ENCODE measurements at places on chromosomes 6 and 20.

DNA sequence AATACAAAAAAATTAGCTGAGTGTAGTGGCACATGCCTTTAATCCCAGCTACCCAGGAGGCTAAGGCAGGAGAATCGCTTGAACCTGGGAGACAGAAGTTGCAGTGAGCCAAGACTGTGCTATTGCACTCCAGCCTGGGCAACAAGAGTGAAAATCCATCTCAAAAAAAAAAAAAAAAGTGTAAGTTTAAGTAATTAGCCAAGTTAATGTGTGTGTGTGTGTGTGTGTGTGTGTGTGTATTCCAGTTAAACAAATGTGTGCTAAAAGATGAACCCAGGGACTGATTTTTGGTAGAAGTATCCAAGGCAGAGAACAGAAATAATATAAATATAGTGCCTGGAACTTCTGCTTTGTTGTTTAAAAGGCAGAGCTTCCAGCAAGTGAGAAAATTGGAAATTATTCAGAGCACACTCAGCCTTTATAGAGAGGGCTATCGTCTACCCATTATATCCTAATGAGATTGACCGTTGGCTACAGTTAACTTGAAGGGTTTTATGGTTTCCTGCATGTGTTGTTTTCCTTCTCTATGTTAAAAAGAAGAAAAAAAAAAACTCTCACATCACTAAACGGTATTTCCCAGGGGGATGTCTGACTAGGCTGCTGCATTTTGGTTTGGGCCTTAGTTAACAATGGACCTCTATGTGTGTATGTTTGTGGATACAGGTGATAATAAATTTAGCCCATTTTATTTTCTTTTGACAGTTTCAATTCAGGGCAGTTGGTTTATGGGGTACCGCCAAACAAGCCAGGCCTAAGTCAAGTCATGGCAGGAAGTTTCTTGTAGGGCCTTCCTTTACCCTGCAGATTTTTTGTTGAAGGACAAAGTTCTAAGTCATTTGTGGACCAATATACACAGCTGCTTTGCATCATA, 9.8 kb downstream of the SOX4 start:
- no peak for DNase-seq

DNA sequence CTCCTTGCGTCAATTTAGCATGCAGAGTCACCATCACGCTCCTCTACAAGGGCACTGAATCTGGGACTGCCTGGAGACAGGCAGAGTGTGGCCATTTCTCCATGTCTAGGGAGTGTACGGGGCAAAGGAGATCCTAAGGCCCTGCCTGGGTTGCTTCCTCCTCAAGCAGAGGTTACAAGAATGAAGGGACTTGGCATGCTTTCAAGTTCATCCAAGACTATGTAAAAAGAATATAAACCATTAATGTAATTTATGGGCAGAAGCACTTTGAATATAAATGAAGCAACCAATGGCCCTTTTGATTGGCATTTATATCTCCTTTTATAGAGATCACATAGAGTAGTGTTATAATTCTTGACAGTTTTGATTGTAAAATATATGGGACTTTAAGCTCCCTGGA, 137.5 kb downstream of the BTBD3 start:
- DNase-seq: no peak

DNA sequence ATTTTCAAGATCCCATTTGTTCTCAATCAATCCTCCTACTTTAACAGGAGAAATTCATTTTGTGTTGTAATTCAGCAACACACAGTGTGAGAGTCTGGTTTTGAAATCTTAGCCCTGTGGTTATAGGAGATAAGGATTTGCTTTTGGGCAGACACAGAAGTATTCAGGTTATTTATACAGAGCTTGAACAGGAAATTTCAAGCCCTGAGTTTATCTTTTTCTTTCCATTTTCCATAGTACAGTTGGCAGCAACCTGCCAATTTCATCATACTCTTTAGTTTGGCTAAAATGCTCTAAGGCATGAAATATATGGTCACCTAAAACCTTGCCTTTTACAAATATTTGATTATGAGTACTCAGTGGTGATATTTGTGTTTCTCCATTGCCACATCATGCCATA, 41.4 kb downstream of the PKIB start:
- no peak for DNase-seq

- DNase-seq: no peak
These were observed 893 bp downstream of the POLR1H start for GRCh38 chr6:30061858-30062458.

GRCh38 chr6:106685833-106686232, 56.5 kb downstream of the QRSL1 start:
- DNase-seq: no peak

DNA sequence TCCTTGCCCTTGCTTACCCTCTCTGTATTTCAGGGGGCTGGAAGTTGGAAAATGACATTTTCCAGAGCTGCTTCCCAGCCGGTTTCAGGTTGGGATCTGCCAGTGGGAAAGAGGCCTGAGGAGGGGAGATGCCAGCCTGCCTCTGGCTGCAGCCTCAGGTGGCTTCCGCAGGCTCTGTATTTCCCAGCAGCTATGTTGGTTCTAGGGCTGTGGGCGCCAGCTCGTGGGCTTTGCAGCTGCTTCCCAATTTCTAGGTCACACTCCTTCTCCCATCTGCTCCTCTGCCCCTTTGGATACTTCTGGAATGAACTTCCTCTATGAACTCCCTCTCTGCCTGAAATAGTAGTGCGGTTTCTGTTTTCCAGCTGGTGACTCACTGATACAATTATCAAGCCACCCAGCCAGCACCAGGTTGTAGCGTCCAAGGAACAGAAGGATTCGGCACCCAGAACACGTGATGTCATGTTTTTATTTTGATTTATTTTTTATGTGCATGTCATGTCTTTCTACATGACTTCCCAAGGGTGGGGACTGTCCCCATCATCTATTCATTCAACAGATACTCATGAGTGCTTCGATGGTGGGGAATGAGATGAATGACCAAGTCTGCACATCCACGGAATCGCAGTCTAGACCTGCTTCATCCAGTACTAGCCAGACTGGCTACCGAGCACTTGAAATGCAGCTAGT, 38.0 kb downstream of the TGM2 start:
- no peak for DNase-seq

DNA sequence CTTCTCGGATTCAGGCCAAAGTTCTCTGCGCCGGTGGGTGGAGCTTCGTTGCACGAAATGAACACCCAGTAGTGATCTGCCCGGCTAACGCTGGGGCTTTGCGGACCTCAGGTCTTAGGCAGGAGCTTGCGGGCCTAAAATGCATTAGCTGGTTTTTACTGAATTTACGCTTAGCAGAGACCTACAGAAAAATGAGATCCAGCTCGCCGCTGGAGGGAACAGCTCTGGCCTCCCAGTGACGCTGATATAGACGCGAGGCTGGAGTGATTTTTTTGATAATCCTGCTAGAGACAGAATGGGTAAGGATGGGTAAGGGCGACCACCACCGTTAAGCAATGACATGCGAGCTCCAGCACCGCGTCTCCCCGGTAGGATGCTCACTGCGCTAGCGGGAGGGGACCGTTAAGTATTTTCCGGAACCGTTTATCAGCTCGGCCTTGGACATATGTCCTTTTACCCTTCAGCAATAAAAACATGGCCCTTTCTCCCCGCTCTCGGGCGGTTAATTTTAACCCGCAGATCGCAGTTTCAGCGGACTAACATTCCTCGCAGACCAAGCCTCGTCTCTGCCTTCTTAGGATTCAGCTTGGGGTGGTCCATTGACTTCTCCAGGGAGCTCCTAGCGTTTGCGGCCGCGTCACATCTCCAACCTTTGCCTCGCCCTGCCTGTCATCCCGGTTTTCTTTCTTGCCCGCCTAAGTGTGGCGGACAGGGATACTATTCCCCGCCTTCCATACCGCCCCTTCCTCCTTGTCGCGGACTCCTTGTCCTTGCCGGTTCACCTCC, 109.3 kb downstream of the GPX5 start:
- DNase-seq: peak; percentile 65

DNA sequence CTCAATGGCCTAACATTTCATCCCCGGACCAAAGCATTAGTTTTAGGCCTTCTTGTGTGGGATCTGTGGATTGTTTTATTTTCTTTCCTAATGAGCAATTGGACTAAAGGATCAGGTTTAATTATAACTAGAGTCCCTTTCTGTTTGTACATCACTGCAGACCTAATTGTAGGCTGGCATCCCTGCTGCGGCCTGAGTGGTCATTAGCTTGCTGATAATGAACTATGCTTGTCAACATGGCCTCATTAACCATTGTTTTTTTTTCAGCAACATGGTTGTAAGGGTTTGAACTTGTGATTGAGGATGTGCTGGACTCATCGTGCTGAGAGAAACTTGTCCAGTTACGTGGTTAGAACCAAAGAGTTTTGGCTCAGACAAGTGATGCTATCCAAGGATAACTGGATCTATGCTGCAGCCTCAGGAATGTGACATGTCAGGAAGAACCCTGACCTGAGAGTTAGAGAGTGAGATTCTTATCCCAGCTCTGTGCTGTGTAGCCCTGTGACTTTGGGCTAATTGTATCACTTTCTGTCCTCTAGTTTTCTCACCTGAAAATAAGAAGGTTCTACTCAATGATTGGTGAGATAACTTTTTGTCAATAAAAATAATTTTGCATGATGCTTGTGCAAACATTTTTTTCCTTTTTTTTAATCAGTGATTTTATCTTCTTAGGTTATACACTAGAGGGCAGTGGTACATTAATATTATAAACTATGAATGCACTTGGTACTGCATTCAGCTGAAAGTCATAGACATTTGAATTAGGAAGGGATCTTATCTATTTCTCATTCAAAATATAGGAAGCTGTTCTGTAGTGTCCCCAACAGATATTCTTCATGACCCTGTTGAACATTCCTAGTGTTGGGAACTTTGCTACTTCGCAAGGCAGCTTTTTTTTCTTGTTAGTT, 140.9 kb downstream of the RNF144B start:
- no peak for DNase-seq

GRCh38 chr6:106496823-106497222, 132.5 kb downstream of the RTN4IP1 start:
- no peak for DNase-seq

- no peak for DNase-seq
These were observed 365.8 kb downstream of the ESR1 start for GRCh38 chr6:152173321-152173720.

DNA sequence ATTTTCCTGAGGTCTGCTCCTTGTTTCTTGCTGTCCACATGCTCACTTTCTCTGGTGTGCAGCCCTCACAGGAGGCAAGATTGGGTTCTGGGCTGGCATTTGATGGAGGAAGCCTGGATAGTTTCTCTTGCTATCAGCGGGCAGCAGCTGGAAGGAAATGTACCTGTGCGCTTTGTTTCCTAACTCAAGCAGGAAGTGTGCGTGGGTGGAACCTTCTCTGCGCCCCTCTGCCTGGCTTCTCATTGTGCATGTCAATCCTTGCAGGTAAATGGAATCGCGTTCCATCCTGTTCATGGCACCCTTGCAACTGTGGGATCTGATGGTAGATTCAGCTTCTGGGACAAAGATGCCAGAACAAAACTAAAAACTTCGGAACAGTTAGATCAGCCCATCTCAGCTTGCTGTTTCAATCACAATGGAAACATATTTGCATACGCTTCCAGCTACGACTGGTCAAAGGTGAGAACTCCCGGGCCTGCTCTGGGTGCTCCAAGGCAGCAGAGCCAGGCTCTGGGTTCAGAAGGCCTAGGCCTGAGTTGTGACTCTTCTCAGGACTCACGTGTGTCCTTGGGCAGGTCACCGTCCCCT, 16.8 kb upstream of the RBM38 start:
- no peak for DNase-seq

- DNase-seq: no peak
These were observed 36.7 kb upstream of the PCSK2 start for GRCh38 chr20:17189976-17190695.

- DNase-seq: no peak
These were observed 38.7 kb downstream of the NCOA7 start for GRCh38 chr6:125829433-125829832.

DNA sequence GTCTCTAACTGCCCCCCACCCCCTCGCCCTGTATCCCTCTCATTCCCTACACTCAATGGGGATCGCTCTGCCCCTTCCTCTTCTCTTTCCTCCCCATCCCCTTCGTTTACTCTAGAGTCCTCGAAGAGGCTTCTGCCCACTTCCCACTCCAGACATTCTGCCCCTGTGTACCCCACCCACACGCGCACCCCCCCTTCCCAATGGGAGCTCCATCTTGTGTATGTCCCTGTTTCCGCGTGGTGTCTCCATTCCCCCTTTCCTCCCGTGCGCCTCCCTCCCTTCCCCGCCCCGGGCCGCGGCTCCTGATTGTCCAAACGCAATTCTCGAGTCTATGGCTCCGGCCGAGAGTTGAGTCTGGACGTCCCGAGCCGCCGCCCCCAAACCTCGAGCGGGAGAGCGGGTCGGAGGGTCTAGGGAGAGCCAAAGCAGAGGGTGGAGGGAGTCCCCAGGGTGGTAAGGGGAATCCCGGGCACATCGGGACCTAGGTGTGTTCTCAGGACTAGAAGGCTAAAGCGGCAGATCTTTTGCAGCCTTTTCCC, 679 bp upstream of the RING1 start:
- DNase-seq: no peak

- no peak for DNase-seq
These were observed 90.0 kb downstream of the CHMP4B start for GRCh38 chr20:33901132-33901523.

DNA sequence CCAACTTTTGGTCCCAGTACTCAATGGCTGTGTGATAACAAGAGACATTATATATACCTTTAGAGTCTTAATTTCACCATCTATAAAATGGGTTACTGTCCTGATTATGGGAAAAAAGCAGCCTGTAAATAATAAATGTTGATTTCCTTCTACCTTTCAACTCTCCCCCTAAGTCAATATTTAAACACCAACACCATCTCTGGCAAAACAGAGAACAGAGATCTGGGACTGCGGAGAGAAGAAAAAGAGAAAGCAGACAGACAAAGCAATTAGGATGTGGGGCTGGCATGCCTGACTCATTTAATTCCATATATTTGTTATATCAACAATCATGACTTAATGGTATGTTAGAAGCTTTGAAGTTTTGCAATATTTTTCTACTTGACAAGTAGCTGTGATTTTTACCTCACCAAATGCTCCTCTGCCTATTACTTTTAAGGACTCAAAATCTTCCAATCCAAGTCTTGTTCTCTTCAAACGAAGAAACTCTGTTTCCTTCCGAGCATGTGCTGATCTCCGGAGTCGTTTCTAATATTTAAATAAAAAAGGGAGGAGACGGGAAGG, 23.3 kb downstream of the STK38 start:
- no peak for DNase-seq

- no peak for DNase-seq
These were observed 501.9 kb downstream of the LMBRD1 start for GRCh38 chr6:69294862-69295261.

GRCh38 chr6:147503587-147503986, 4.9 kb upstream of the SAMD5 start:
- peak; percentile 21 for DNase-seq

DNA sequence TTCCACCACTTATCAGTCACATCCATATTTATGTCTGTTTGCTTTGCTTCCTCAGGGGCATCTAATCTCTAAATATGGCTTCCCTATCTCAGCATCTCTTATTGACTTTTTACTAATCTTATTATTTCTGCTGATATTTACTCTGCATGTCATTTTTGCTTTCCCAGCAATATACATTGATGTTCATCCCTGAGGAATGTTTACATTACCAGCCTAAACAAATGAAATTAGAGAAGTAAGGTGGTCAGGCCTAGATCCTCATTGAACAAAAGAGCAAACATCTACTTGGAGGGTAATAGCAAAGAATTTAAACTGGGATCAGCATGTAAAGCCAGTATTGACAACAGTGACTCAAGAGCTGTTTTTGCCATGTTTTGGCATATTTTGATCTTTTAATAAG, 546.4 kb downstream of the MMUT start:
- DNase-seq: no peak

- DNase-seq: peak; percentile 77
These were observed 9.1 kb downstream of the MAPK13 start for GRCh38 chr6:36139431-36139830.

GRCh38 chr20:50625986-50626677, 65.2 kb downstream of the RIPOR3 start:
- DNase-seq: peak; percentile 87
